ENCODE measurements at places on chromosomes 6 and 20. TPM values are rescaled to one million over a fixed set of nuclear protein-coding genes. Genes with fewer than 3 reads are reported as not detected.

The SLCO4A1 gene
- total RNA-seq = 29.6 TPM

The TXLNB gene
- 0.17 TPM for total RNA-seq

The SLC22A7 gene
- total RNA-seq = not detected

The DEF6 gene
- 103 TPM for total RNA-seq

The RIN2 gene
- not detected for total RNA-seq

The STMND1 gene
- not detected for total RNA-seq

DNA sequence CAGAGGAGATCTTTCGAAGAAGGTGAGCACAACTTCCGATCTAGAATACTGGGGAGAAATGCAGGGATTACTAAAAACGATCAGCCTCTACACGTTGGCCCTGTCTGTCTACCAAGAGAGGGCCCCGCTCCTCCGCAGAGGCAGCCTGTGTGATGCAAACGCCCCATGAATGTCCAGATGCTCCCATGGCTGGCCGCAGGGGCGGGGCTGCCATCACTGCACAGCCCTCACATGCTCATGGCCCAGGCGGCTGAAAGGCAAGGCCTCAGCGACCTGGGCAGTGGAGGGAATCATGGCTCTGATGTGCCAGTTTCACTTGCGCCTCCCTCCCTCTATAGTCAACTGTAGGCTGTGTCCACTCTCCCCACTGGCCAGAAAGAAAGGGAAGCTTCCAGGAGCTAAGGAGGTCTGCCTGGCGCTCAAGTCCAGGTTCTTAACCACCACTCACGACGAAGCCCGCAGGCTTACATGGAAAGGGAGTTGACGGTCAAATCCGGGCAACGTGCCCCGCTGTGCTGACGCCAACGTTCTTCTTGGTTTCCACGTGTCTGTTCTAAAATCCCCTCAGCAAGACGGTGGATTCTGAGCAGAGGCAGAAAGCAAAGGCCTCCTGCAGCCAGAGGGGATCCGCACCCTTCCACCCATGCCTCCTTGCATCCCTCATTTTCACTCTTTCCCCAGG lies 14.2 kb downstream of the PXDC1 start:
- peaks cover 20% of the 10 kb centered on the region for H3K27me3 ChIP-seq
- no peak overlapping the region for H3K27ac ChIP-seq
- H3K4me3 ChIP-seq = no peak overlapping the region
- no peak for DNase-seq
- H3K36me3 ChIP-seq = peaks cover 2% of the 10 kb centered on the region

DNA sequence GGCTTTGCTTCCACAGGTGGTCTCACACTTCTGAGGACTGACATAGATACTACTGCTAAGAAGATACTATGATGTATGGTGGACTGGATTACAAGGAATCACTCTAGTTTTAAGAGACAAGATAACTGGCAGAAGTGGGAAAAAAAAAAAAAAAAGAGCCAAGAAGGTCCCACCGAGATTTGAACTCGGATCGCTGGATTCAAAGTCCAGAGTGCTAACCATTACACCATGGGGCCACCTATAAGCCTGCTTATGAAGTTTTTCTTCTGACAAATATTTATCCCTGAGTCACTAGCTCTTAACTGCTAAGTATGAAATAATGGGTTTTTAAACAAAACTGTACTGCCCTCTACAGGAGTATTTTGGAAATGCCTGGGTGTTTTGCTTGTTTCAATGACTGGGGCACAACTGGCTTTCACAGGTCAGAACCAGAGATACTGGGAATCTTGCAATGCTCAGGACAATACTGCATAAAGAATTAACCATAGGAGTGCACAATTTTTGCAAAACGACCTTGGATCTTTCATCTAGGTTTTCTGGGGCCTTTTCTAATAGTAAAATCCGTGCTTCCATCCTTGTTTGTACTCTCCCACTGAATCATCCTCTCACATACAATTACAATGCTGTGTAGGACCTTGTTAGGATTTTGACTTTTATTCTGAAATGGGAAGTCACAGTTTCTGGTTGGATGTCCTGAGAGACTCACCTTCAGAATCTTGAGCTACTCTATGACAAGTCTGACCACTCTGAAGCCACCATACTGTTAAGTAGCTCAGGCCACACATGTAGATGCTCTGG lies 116.3 kb downstream of the OR2B2 start:
- peaks cover 8% of the 10 kb centered on the region for H3K27me3 ChIP-seq
- peak overlapping the region; percentile 67 for H3K27ac ChIP-seq
- peaks cover 2% of the 10 kb centered on the region for H3K36me3 ChIP-seq
- no peak overlapping the region for H3K4me3 ChIP-seq

DNA sequence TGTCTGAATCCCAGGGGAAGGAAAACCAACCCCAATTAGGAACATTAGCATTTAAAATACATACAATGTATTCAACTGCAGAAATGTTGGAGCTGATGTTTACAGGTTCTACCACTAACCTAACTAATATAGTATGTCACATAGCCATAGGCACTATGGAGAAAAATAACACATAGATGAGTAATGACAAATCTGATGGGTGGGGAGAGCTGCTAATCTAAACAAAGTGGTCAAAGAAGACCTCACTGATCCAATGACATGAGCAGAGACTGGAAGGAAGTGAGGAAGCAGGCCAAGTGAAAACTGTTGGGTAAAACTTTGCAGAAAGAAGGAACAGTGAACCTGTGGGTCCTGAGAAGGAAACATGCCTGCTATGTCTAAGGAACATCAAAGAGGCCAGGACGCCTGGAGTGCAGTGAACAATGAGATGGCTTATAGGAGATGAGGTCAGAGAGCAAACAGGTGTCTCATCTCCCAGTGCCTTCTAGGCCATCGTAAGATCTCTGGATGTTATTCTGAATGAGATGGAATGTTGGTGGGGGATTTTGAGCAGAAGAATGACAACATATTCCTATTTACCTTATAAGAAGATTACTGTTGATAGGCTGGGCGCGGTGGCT lies 135.7 kb downstream of the ALDH8A1 start:
- H3K27ac ChIP-seq = no peak overlapping the region
- H3K4me1 ChIP-seq = no peaks in the 10 kb centered on the region
- no peak for DNase-seq
- H3K27me3 ChIP-seq = no peaks in the 10 kb centered on the region
- no peaks in the 10 kb centered on the region for H3K36me3 ChIP-seq
- no peak overlapping the region for H3K4me3 ChIP-seq

- no peak overlapping the region for H3K27ac ChIP-seq
- DNase-seq = no peak
- no peaks in the 10 kb centered on the region for H3K4me1 ChIP-seq
- no peaks in the 10 kb centered on the region for H3K36me3 ChIP-seq
Observed at GRCh38 chr6:163133017-163133416, 281.5 kb upstream of the QKI start.

- peak overlapping the region; percentile 74 for H3K27ac ChIP-seq
- H3K4me1 ChIP-seq = peaks cover 87% of the 10 kb centered on the region
- peaks cover 2% of the 10 kb centered on the region for H3K36me3 ChIP-seq
- peak; percentile 52 for DNase-seq
Observed at GRCh38 chr6:136751522-136751956, 40.7 kb downstream of the MAP3K5 start.

DNA sequence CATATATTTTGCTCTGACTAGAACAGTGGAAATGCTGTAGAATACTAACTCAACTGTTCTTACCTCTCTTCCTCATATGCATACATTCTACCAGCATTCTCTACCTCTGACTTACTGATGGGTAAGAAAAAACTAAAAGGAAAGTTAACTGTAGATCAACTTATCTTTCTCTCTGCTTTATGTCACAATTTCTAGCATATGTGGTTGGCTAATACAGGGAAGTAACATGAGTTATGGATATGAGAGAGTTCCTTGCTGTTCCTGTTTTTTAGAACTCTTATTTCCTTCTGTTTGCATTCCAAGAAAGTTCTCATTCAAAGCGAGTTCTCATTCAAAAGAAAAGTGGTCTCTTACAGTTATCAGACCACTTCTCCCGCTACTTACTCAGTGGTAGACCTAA lies 226.8 kb upstream of the SGK1 start:
- DNase-seq = no peak
- no peak overlapping the region for H3K27ac ChIP-seq
- H3K36me3 ChIP-seq = no peaks in the 10 kb centered on the region
- no peak overlapping the region for H3K4me3 ChIP-seq
- no peaks in the 10 kb centered on the region for H3K27me3 ChIP-seq
- peaks cover 24% of the 10 kb centered on the region for H3K4me1 ChIP-seq

GRCh38 chr6:14499841-14500240 lies 382.3 kb downstream of the CD83 start:
- peaks cover 3% of the 10 kb centered on the region for H3K27me3 ChIP-seq
- DNase-seq = no peak
- H3K4me3 ChIP-seq = no peak overlapping the region
- H3K4me1 ChIP-seq = no peaks in the 10 kb centered on the region
- no peak overlapping the region for H3K27ac ChIP-seq
- H3K36me3 ChIP-seq = no peaks in the 10 kb centered on the region

DNA sequence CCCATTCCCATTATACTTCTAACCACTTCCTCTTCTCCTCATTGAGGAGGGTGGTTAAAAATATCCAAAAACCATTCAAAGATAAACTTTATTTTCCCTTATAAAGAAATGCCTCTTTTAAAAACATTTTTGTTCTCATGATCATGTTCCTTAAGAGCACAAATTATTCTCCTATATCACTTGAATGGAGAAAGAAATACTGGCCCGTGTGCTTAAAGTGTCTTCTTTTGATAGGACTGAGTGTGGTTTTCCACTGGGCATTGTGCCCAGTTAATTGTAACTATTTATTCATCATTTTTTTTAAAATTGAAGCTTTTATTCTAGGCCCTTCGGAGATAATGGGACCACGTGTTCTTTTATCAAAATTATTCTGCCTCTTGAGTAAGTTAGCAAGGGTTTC lies 871.5 kb downstream of the QKI start:
- H3K4me3 ChIP-seq = no peak overlapping the region
- DNase-seq = no peak
- H3K27ac ChIP-seq = no peak overlapping the region

GRCh38 chr6:26211963-26212362 lies 124.7 kb downstream of the HFE start:
- H3K36me3 ChIP-seq = no peaks in the 10 kb centered on the region
- no peak overlapping the region for H3K27ac ChIP-seq
- no peaks in the 10 kb centered on the region for H3K27me3 ChIP-seq
- no peak for DNase-seq
- H3K4me1 ChIP-seq = peaks cover 8% of the 10 kb centered on the region
- H3K4me3 ChIP-seq = no peak overlapping the region

DNA sequence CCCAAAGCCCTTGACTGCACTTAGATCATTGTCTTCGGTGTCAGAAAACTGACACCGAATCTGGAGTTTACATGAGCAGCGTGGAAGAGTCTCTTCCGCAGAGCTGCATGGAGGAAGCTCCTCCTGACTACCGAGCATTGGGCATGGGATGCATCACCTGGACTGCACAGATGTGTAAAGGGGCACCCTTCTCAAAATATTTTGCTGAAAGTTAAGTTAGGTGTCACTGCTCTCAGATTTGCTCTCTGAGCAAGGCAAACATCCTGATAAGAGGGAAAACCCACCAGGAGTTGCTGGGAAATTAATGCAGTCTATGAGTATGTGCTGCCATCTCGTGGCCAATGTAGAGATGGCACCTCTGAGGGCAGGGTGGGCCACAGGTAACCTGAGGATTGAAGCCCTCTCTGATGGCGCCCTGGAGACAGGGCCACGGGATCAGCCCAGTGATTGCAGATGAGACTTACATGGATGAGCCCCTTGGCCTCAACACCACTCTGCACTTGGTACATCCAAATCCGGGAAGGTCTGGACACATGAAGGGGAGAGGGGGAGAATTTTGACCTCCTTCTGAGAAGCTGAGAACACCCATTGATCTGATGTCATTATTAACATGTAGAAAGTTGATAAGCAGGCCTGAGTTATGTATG lies 129.9 kb downstream of the LPA start:
- no peak overlapping the region for H3K27ac ChIP-seq
- DNase-seq = peak; percentile 69
- H3K27me3 ChIP-seq = no peaks in the 10 kb centered on the region
- no peak overlapping the region for H3K4me3 ChIP-seq
- peaks cover 3% of the 10 kb centered on the region for H3K36me3 ChIP-seq

- no peaks in the 10 kb centered on the region for H3K4me1 ChIP-seq
- H3K36me3 ChIP-seq = no peaks in the 10 kb centered on the region
- DNase-seq = no peak
- no peak overlapping the region for H3K4me3 ChIP-seq
- H3K27ac ChIP-seq = no peak overlapping the region
Observed at GRCh38 chr6:7777074-7777473, 51.2 kb downstream of the BMP6 start.

DNA sequence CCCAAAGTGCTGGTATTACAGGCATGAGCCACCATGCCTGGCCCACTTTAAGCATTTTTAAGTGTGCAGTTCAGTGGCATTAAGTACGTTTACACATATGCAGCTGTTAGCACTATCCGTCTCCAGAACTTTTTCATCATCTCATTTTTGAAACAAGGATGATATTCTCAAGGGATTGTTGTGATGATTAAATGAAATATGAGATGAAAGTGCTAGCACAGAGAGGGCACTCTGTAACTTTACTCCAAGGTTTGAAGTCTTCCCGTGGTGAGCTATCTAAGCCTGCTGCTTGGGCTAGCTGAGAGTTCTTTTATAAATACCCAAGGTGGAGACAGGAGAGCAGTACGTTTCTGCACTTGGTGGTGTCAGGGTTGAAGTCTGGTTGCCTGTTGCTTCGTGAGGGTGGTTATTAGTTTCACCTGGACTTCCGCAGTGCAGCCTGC lies 6.6 kb downstream of the TM9SF4 start:
- H3K27ac ChIP-seq = no peak overlapping the region
- no peak overlapping the region for H3K4me3 ChIP-seq
- H3K36me3 ChIP-seq = peaks cover 6% of the 10 kb centered on the region
- H3K4me1 ChIP-seq = peaks cover 54% of the 10 kb centered on the region
- no peak for DNase-seq
- H3K27me3 ChIP-seq = no peaks in the 10 kb centered on the region

DNA sequence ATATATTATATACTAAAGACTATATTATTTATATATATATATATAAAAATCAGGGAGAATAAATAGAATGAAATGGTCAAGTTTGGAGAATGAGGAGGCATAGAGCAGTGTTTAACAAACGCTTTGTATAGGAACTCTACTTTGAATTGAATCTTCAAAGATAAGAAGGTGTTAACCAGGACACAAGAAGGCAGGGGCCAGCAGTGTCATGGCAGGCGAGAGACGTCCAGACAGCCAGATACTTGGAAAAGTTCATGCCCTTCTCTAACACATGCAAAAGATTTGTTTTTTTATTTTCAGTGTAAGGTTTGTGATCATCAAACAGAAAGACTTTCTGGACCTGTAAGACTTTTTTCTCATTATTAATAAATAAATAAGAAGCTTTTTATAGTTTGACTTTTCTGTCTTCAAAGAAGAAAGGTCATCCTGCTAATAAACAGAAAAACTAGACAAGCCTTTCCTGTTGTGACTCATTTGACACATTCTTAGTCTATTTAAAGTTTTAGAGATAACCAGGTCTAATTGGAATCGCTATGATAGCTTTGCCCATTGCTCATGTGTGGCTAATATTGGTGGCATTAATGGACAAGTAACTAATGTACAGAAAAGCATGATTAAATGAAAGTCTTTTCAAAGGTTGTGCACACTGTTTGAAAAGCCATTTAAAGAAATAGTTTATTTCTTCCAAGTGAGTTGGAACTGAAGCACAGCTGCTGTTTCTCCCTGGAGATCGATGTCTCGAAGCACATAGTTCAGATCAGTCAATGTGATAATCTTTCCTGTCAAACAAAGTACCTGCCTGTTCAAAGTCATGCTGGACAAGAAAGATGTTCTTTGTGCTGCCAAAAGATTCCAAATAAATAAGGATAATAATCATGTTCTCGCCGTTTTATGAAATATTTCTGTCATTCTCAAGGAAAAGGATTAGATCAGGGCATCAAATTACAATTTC lies 420.4 kb upstream of the OPRM1 start:
- no peak for DNase-seq
- no peaks in the 10 kb centered on the region for H3K27me3 ChIP-seq
- no peaks in the 10 kb centered on the region for H3K4me1 ChIP-seq
- H3K4me3 ChIP-seq = no peak overlapping the region
